ENCODE measurements at places on chromosomes 6 and 20. TPM values are rescaled to one million over a fixed set of nuclear protein-coding genes. Genes with fewer than 3 reads are reported as not detected.
A peak's percentile ranks its signal among the peaks of the same experiment; 100 is the strongest.

EDN1 gene
- total RNA-seq, result 0.53 TPM

DNA sequence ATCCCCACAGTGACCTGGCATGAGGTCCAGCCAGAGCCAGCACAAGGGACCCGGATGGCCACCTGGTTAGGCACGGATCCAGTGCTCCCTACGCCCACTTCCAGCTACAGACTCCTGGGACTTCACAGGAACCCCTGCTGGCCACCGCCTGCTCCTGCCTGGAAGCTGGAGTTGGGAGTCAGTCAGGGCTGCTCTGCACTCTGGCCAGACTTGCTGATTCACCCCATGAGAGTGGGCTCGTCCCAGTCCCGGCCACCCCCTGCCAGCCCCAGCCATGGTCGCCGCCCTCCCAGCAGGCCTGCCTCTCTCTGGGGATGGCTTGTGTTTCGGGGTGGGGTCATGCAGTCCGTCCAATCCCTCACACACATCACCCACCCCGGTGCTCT is 125.8 kb downstream of the DLL1 start:
- no peak for DNase-seq
- H3K4me1 ChIP-seq, result no peaks in the 10 kb centered on the region
- no peak overlapping the region for H3K4me3 ChIP-seq
- no peaks in the 10 kb centered on the region for H3K36me3 ChIP-seq
- no peak overlapping the region for H3K27ac ChIP-seq
- H3K27me3 ChIP-seq, result peaks cover 28% of the 10 kb centered on the region

- H3K36me3 ChIP-seq, result no peaks in the 10 kb centered on the region
- H3K27me3 ChIP-seq, result peaks cover 3% of the 10 kb centered on the region
- H3K27ac ChIP-seq, result no peak overlapping the region
- no peak for DNase-seq
- H3K4me3 ChIP-seq, result no peak overlapping the region
- H3K4me1 ChIP-seq, result peaks cover 22% of the 10 kb centered on the region
Measured at GRCh38 chr6:150631283-150631983, 31.7 kb downstream of the PLEKHG1 start.

PCSK2 gene
- not detected for total RNA-seq

GRCh38 chr6:37321101-37321500 is 32.7 kb upstream of the RNF8 start:
- H3K27ac ChIP-seq, result no peak overlapping the region
- no peak for DNase-seq
- H3K27me3 ChIP-seq, result no peaks in the 10 kb centered on the region

- peak overlapping the region; percentile 98 for H3K4me3 ChIP-seq
- peak overlapping the region; percentile 66 for H3K27ac ChIP-seq
- H3K4me1 ChIP-seq, result peaks cover 21% of the 10 kb centered on the region
- no peak for DNase-seq
Measured at GRCh38 chr20:23419995-23420901, 1.0 kb downstream of the NAPB start.

GRCh38 chr20:40361916-40362315 is 327.1 kb downstream of the MAFB start:
- H3K4me3 ChIP-seq, result no peak overlapping the region
- peaks cover 4% of the 10 kb centered on the region for H3K27me3 ChIP-seq
- no peak overlapping the region for H3K27ac ChIP-seq

DNA sequence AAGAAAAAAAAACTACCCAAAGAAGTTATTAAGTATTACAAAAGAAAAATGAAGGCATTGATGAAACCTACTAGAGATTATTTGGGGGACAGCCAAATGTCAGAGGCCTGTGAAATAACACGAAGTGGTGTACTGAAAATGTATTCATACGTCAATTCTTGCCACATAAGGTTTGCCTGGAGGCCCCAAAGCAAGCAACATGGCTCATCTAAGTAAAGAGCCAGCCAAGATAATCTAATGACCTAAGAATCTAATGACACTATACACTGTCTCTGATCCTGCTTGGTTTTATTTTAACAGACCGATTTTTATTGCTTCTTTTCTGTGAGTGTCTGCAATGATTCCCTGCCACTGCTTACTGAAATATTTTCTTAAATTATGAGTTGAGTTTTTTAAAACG is 34.7 kb downstream of the FILIP1 start:
- H3K4me3 ChIP-seq, result no peak overlapping the region
- no peaks in the 10 kb centered on the region for H3K27me3 ChIP-seq
- DNase-seq, result no peak
- H3K36me3 ChIP-seq, result no peaks in the 10 kb centered on the region
- no peak overlapping the region for H3K27ac ChIP-seq
- H3K4me1 ChIP-seq, result no peaks in the 10 kb centered on the region

GRCh38 chr6:124482071-124482491 is 480.2 kb upstream of the RNF217 start:
- H3K4me1 ChIP-seq, result no peaks in the 10 kb centered on the region
- no peak overlapping the region for H3K4me3 ChIP-seq
- no peaks in the 10 kb centered on the region for H3K36me3 ChIP-seq
- no peaks in the 10 kb centered on the region for H3K27me3 ChIP-seq
- DNase-seq, result no peak
- no peak overlapping the region for H3K27ac ChIP-seq

- DNase-seq, result no peak
- H3K27me3 ChIP-seq, result no peaks in the 10 kb centered on the region
- no peak overlapping the region for H3K4me3 ChIP-seq
- peaks cover 4% of the 10 kb centered on the region for H3K36me3 ChIP-seq
- H3K27ac ChIP-seq, result no peak overlapping the region
- H3K4me1 ChIP-seq, result peaks cover 46% of the 10 kb centered on the region
Measured at GRCh38 chr20:47343007-47343472, 13.5 kb downstream of the ZMYND8 start.

SLC26A8 gene
- not detected for total RNA-seq

- no peak for DNase-seq
- H3K27me3 ChIP-seq, result peaks cover 25% of the 10 kb centered on the region
- H3K36me3 ChIP-seq, result no peaks in the 10 kb centered on the region
- no peaks in the 10 kb centered on the region for H3K4me1 ChIP-seq
Measured at GRCh38 chr6:77463308-77463860, at the start of gene HTR1B. HTR1B (minus strand) TSS chr6:77463491; CDS start chr6:77463403, 88 bp downstream.

ZSCAN23 gene
- 1.7 TPM for total RNA-seq

GRCh38 chr6:148367411-148368024 is 24.9 kb downstream of the SASH1 start:
- H3K27ac ChIP-seq, result no peak overlapping the region
- H3K36me3 ChIP-seq, result no peaks in the 10 kb centered on the region
- H3K4me1 ChIP-seq, result peaks cover 11% of the 10 kb centered on the region
- peaks cover 7% of the 10 kb centered on the region for H3K27me3 ChIP-seq
- DNase-seq, result no peak

CPNE5 gene
- total RNA-seq, result 1.7 TPM

OR2B6 gene
- total RNA-seq, result not detected

DNA sequence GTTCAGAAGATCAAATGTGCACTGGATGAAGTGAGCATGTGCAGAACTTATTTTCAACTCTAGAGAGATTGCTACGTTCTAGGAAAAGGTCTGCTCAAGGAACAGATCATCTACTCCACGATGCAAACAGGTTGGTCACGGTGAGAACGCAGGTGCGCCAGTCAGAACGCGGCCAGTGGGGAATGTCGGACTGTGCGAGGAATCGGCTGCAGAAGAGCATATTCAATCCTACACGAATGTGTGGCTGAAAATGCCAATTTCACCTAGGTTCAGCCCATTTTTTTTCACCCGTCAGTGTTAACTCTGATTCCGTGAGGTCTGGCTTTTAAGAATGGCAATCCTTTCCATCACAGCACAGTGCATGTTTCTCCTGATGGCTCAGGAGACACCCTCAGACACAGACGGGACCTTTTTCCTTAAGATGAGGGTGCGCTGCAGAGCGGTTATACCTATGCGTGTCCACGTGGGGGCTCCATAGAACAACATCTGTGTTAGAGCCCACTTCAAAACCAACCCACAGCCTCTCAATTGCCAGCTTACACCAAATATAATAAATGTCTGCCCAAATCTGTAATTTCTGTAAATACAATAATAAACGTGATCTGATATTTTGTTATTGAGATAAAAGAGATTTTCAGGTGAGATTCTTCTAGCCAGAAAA is 250.4 kb downstream of the FOXA2 start:
- no peaks in the 10 kb centered on the region for H3K4me1 ChIP-seq
- no peak overlapping the region for H3K4me3 ChIP-seq
- DNase-seq, result peak; percentile 36

- no peaks in the 10 kb centered on the region for H3K4me1 ChIP-seq
- DNase-seq, result no peak
- H3K27ac ChIP-seq, result no peak overlapping the region
- H3K4me3 ChIP-seq, result no peak overlapping the region
- no peaks in the 10 kb centered on the region for H3K27me3 ChIP-seq
- H3K36me3 ChIP-seq, result no peaks in the 10 kb centered on the region
Measured at GRCh38 chr6:48389146-48390043, 278.4 kb upstream of the PTCHD4 start.

DNA sequence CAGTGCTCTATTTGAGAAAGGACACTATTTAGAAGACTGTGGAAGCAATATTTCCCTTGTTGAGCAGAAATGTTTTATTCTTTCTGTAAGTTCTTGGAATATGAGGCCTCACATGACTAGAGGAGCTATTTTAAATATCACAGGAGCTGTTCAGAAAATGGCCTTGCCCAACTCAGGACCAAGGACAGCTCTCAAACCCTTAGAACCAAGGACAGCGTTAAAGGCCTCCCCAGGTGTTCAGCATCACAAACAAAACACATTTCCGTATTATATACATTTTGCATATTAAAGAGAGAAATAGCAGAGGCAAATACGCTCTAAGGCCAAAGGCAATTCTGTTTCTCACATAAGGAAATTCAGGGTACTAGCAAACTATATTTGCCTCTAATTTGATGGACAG is 631.4 kb downstream of the CDH26 start:
- H3K4me1 ChIP-seq, result no peaks in the 10 kb centered on the region
- H3K27ac ChIP-seq, result no peak overlapping the region
- H3K36me3 ChIP-seq, result no peaks in the 10 kb centered on the region
- H3K4me3 ChIP-seq, result no peak overlapping the region

DNA sequence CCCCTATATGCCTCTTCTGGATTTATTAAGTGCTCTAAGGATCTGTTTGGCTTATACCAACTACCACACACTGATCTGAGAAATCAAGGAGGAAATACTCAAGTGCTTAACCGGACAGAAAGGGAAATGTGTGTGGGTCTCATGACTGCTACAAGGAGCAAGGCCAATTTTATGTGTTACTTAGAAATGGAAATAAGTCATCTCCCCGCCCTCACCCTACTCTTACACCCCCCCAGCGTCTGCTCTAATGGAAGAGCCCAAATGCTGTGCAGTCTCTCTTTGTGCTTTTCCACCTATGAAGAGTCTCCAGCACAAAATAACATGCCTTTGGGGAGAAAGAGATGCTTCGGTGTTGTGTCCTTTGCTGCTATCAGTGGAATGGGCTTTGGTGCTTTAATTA is 428.8 kb upstream of the ARID1B start:
- H3K27ac ChIP-seq, result no peak overlapping the region
- no peak for DNase-seq
- H3K4me3 ChIP-seq, result no peak overlapping the region
- H3K4me1 ChIP-seq, result no peaks in the 10 kb centered on the region
- no peaks in the 10 kb centered on the region for H3K27me3 ChIP-seq

GRCh38 chr6:140581601-140582000 is 1207.2 kb upstream of the CITED2 start:
- no peaks in the 10 kb centered on the region for H3K36me3 ChIP-seq
- no peak for DNase-seq
- no peaks in the 10 kb centered on the region for H3K27me3 ChIP-seq
- H3K4me3 ChIP-seq, result no peak overlapping the region
- H3K4me1 ChIP-seq, result no peaks in the 10 kb centered on the region
- H3K27ac ChIP-seq, result no peak overlapping the region

DNA sequence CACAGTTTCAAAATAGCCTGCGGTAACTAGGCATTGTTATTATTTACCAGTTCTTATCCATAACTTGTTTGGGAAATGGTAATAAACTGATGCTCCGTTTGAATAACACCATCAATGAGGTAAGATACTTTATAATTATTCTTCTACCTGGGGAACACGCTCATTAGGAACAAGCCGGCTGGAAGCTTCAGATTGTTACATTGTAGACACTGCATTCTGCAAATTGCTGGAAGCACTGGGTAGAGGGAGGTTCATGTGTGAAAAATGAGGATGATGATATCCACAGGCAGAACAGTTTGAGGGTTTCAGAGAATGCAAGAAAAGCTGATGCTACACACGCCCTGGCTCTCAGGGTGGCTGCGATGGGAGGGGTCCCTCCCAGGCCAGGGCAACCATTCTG is 560.6 kb upstream of the AGPAT4 start:
- H3K4me1 ChIP-seq, result no peaks in the 10 kb centered on the region
- no peaks in the 10 kb centered on the region for H3K27me3 ChIP-seq
- no peak overlapping the region for H3K4me3 ChIP-seq
- DNase-seq, result no peak

- no peaks in the 10 kb centered on the region for H3K36me3 ChIP-seq
- no peaks in the 10 kb centered on the region for H3K4me1 ChIP-seq
- H3K27me3 ChIP-seq, result no peaks in the 10 kb centered on the region
- no peak overlapping the region for H3K27ac ChIP-seq
Measured at GRCh38 chr6:75943381-75943780, 129.1 kb downstream of the IMPG1 start.

NCOA5 gene
- 39.7 TPM for total RNA-seq

POM121L2 gene
- total RNA-seq, result not detected

DNA sequence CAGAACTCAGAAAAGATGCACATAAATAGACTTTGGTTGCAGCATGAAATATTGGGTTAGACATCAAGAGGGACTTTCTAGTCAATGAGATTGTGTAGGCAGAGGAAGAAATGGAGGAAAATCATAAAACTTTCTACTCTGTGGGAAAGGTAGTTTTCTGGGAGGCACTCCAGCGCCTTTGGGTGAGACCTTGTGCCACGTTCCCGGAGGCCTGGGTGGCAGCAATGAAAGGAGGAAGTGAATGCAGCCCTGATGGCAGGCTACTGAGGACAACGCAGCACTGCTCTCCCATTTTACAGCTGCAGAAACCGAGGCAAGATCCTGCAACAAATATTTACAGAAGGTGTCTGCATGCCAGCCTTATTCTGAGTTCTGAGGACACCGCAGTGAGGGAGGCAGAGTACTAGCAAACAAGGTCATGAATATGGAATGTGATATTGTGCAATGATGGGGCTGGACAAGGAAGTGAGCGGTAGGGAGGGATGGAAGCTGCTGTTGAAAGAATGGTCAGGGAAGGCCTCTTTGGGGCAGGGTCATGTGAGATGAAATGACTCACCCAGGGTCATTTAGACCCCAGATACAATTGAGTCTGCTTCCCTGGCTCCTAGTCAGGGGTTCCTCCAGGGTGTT is 159.1 kb downstream of the TFAP2C start:
- H3K4me1 ChIP-seq, result no peaks in the 10 kb centered on the region
- DNase-seq, result no peak
- H3K4me3 ChIP-seq, result no peak overlapping the region
- no peak overlapping the region for H3K27ac ChIP-seq
- H3K36me3 ChIP-seq, result no peaks in the 10 kb centered on the region
- peaks cover 6% of the 10 kb centered on the region for H3K27me3 ChIP-seq

UBE2V1 gene
- 194 TPM for total RNA-seq

Measured in T-cell (primary cell).